ENCODE measurements at places on chromosomes 5 and 9. TPM values are rescaled to one million over a fixed set of nuclear protein-coding genes. Genes with fewer than 3 reads are reported as not detected.

DNA sequence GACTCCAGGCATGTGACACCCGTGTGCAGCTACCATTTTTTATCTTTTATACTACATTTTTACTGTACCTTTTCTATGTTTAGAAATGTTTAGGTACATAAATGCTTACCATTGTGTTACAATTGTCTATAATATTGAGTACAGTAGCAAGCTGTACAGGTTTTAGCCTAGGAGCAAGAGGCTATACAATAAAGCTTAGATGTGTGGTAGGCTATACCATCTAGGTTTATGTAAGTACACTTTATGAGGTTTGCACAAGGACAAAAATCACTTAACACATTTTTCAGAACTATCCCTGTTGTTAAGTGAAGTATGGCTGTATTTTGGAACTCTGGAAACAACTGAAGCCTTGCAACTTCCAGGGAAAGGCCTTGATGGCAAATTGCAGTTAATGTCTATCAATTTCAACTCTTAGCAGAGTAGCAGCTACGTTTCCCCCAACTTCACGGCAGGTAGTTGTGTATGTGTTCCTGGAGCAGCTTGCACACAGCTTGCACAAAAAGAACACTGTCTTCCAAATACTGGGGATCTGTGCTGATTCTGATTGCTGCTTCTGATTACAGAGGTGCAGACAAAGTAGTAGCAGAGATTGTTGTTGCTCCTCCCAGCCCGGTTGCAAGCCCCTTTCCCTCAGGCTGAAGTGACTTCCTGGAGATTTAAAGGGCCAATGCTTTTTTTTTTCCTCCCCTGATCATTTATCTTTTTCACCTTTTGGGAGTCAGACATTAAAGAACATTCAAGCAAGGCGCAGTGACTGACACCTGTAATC, 30.0 kb downstream of the SIL1 start:
- no peak for DNase-seq
- H3K27ac ChIP-seq, result no peak overlapping the region
- peaks cover 3% of the 10 kb centered on the region for H3K4me1 ChIP-seq
- H3K27me3 ChIP-seq, result no peaks in the 10 kb centered on the region
- peaks cover 12% of the 10 kb centered on the region for H3K36me3 ChIP-seq

DNA sequence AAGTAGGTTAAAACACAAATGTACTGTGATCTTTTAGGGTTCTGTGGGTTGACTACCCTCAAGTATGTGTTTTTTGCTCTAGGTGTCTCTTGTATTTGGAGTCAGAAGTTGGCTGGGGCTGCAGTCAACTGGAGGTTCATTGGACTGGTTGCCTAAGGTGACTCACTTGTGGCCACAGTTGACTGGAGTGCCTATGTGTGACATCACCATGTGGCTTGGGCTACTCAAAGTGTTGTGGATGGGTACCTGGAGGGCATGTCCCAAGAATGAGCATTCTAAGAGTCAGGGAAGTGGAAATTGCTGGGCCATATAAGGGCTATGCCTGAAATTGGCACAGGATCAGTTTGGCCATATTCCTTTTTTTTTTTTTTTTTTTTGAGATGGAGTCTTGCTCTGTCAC, 27.4 kb downstream of the SNX30 start:
- peaks cover 23% of the 10 kb centered on the region for H3K4me1 ChIP-seq
- H3K36me3 ChIP-seq, result peaks cover 9% of the 10 kb centered on the region
- H3K27ac ChIP-seq, result peak overlapping the region; percentile 1
- no peaks in the 10 kb centered on the region for H3K27me3 ChIP-seq

GRCh38 chr9:135743546-135744332, 41.8 kb downstream of the KCNT1 start:
- no peaks in the 10 kb centered on the region for H3K4me1 ChIP-seq
- no peaks in the 10 kb centered on the region for H3K36me3 ChIP-seq
- H3K27ac ChIP-seq, result no peak overlapping the region
- no peak for DNase-seq
- H3K4me3 ChIP-seq, result no peak overlapping the region

- peak overlapping the region; percentile 63 for H3K4me3 ChIP-seq
- H3K36me3 ChIP-seq, result peaks cover 71% of the 10 kb centered on the region
- no peak for DNase-seq
- peaks cover 74% of the 10 kb centered on the region for H3K4me1 ChIP-seq
- H3K27me3 ChIP-seq, result no peaks in the 10 kb centered on the region
These were observed 24.4 kb downstream of the AKNA start for GRCh38 chr9:114363424-114363823.

DNA sequence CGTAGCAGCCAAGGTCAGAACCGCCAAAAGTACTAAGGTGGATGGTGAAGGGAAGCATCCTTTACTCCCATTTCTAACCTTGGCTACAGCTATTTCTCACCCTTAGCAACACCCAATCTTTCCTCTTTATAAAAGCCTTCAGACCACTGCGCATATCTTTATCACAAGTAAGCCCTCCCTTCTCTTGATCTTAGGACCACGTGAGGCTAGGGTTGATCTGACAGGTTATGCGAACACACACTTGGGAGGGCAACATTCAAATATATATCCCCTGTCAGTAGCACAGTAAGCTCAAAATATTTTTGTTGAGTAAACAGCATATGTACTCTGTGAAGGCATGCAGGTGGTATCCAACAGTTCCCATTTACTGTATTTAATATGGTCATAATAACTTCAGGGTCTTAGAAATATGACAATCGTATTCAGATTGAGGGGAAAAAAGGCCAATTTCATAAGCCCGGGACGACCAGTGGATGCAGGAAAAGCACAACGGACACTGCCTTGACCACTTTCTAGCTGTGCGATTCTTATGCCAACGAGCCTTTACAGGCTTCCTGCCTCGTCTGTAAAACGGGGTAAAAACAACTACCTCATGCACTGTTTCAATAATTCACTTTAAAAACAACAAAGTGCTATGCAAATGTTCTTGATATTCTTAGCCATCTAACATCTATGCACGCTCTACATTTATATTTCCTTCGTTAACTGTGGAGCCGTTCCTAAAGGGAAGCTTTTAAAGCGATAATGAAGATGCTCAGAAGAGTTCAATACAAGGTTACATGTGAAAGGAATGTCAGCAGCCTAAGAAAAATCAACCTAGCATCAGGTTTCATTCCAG, 1.3 kb downstream of the ARSB start:
- H3K27ac ChIP-seq, result peak overlapping the region; percentile 90
- H3K4me1 ChIP-seq, result peaks cover 39% of the 10 kb centered on the region
- peak overlapping the region; percentile 89 for H3K4me3 ChIP-seq
- H3K36me3 ChIP-seq, result no peaks in the 10 kb centered on the region
- H3K27me3 ChIP-seq, result peaks cover 4% of the 10 kb centered on the region

DNA sequence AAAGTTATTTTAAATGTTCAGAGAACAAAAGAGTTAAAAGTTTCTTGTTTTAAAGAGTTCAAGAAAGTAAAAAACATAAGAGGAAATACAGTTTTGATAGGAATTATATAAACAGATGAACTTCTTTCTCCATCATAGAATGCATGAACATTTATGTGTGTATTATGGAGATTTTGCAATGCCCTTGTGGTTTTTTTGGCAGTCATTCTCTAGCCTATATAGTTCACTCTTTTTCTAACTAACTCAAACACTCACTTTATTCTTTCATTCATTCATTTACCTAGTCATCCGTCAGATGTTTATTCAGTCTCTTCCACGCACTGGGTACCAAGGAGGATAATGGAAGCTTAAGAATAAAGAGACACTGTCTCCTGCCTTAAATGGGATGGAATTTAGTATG, 195.9 kb upstream of the VLDLR start:
- peaks cover 3% of the 10 kb centered on the region for H3K27me3 ChIP-seq
- H3K4me3 ChIP-seq, result no peak overlapping the region
- no peak for DNase-seq
- no peak overlapping the region for H3K27ac ChIP-seq
- H3K36me3 ChIP-seq, result no peaks in the 10 kb centered on the region

- H3K27me3 ChIP-seq, result peaks cover 5% of the 10 kb centered on the region
- H3K27ac ChIP-seq, result no peak overlapping the region
- H3K4me1 ChIP-seq, result no peaks in the 10 kb centered on the region
- no peaks in the 10 kb centered on the region for H3K36me3 ChIP-seq
These were observed 368.4 kb upstream of the ITGA1 start for GRCh38 chr5:52419357-52419756.

CAMK2A gene
- total RNA-seq, result not detected

STOML2 gene
- 90.3 TPM for total RNA-seq

FGD3 gene
- 161 TPM for total RNA-seq

CTNNAL1 gene
- total RNA-seq, result 14.0 TPM

SLC6A7 gene
- total RNA-seq, result not detected

SIT1 gene
- total RNA-seq, result 195 TPM

RASGEF1C gene
- not detected for total RNA-seq

C8G gene
- 3.6 TPM for total RNA-seq

SPATA31E1 gene
- total RNA-seq, result not detected

PELO gene
- total RNA-seq, result 24.2 TPM

TAF11L5 gene
- not detected for total RNA-seq
